ENCODE measurements at places on chromosomes 5 and 9.

GRCh38 chr5:2298781-2299180 lies 416.1 kb upstream of the IRX4 start:
- no peak for DNase-seq

DNA sequence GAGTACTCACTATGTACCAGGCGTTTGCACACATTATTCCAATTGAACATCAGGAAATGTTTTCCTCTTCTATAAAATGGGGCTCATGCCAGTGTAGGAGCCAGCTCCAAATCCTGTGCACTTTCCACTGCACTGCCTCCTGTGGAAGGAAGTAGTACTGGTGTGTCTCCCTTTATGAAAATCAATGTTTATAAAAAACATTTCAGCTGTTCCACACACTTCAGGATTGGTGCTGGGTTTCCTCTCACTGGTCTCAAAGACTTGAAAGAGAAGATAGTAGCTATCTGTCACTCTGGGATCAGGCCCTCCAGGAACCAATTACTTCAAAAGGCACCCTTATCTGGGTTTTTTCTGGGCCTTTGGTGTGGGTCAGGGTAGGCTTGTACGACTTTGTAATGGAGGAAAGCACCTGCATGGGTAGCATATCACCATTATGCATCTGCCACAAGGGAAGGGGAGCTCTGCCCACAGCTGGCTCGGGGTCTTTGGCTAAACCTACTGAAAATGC lies 32.5 kb downstream of the RAB14 start:
- no peak for DNase-seq

GRCh38 chr5:38424148-38425060 lies 132.0 kb downstream of the LIFR start:
- DNase-seq: no peak

DNA sequence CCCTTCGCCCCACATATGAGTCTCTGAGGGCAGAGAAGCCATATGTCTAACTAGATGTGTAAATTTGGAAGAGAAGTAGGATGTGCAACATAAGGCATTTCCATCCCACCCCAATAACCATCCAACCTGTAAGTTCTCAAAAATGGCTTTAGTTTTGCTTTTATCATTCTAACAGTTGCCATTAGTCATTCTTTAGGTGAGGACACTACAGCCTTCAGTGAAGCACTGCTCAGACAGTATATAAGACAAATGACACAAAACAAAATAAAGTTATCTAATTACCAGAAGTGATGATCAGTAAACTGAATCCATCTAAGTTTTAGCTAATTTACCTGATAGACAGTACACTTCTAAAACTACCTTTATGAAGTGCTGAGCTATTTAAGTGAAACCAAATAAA lies 23.9 kb downstream of the MLLT3 start:
- DNase-seq: no peak

GRCh38 chr5:65263321-65263720 lies 218.4 kb downstream of the ADAMTS6 start:
- DNase-seq: no peak

- DNase-seq: no peak
Observed at GRCh38 chr5:43967165-43967564, 364.2 kb downstream of the NNT start.

GRCh38 chr5:10678244-10678643 lies 82.8 kb downstream of the DAP start:
- DNase-seq: no peak

DNA sequence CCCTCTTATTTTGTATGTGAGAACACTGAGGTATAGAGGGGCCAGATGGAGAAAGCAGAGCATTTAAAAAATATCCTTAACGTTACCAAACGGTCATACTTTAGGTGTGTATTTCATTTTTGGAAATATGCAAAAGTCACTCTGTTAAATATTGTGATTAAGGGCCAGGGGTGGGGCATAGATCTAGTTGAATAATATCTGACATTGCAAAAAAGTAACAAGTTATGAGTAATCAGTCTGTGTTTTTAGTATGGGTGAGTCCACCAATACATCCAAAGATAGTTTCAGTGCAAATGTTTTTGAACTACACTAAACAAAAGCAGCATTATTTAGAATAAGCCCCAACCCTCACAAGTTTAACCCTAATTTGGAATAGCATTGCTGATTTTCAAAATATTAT lies 45.3 kb upstream of the CCDC112 start:
- DNase-seq: no peak

DNA sequence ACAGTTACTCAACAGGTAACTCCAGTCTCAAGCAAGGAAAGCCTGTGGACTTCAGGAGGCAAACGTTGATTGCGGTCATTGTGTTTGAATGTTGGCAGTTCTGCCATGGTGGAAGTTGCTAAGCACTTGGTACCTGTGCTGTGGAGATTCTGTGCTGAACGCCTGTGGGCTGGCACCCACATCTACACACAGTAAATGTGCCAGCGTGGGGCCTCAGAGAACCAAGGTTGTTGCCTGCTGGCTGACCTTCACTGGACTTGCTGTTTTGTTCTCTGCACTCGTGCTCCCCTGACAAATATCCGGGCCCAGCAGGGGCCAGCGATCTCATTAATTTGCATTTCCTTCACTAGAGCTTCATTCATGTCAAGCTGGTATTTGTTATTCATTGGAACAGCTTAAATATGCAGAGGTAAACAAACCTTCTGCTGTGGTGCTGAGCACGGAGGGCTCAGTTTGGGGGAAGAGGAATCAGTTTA lies 141.8 kb downstream of the PRKACG start:
- DNase-seq: peak; percentile 73

DNA sequence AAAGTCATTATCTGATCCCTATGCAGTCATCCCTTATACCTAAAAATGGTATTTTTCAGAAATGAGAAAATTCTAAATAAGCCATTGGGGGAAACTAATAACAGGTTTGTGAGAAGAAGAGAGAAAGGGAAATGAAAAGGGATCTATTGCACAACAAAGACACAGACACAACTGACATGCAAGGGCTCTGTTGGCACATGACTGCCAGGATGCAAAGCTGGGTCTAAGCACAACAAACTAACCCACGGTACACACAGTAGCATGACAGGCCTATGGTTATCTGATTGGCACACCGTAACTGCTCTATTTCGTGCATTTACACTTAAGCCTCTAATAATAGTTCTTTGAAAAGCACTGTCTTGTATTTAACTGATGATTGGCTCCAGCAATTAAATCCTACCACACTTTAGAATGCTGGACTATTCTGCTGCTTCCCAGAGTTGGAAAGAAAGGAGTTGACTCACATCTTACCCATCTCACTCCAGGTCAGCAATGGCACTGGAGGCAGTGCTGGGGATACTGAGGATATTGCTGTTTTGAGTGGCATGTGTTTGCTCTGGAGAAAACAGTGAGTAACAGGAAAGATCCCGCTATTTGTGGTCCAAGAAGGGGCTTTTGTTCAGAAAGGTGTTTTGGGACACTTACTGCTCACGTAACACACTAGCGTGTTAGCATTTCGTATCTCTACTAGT lies 328.3 kb downstream of the GLIS3 start:
- DNase-seq: no peak

DNA sequence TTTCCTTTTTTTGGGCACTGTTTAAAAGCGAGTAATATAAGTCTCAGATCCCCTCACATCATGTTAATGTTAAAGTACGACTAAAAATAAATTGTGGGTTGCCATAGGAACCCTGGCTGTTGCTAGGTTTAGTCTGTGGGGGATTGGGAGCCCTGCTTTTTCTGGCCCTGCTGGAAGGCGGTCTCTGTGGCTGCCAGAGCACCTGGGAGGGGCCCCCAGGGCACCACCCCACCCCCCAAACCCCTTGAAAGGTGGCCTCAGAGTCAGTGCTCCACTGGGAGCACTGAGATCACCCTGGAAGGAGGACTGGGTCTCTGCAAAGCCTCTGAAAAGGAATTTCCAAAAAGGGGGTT lies 66.2 kb upstream of the NEURL1B start:
- no peak for DNase-seq

GRCh38 chr5:121189342-121190305 lies 662.1 kb upstream of the FTMT start:
- no peak for DNase-seq

GRCh38 chr9:120875643-120875953 lies 1.4 kb downstream of the PHF19 start:
- DNase-seq: no peak

DNA sequence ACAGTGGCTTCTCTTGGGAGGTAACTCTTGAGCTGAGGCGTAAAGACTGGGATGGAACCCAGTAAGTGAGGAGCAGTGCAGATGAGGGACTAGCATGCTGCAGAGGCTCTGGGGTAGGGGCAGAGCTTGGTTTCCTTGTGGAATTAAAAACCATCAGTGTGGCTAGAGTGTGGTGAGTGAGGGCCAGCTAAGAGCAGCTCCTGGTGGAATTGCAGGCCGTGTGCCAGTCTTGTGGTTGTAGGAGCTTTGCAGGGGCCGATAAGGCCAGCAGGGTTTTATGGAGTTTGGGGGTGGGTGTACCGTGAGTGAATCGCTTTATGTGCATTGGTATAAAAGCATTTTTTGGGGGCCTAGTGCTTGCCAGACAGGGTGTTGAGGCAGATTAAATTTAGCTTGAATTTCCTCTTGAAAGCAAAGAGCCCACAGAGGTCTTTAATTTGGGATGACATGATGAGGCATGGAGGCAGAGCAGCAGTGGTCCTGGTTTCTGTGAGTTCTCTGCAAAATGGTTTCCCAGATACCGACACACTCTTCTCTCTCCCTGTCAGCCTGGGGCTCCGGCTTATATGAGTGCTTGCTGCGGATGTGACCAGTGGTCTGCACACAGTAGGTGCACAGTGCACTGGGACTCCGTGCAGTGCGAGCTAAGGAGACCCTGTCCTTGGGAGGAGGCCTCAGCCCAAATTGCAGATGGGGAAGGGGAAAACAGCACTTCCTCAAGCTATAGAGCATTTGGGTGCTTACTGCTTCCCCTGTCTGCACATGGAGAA lies 176.4 kb upstream of the PITX1 start:
- no peak for DNase-seq

DNA sequence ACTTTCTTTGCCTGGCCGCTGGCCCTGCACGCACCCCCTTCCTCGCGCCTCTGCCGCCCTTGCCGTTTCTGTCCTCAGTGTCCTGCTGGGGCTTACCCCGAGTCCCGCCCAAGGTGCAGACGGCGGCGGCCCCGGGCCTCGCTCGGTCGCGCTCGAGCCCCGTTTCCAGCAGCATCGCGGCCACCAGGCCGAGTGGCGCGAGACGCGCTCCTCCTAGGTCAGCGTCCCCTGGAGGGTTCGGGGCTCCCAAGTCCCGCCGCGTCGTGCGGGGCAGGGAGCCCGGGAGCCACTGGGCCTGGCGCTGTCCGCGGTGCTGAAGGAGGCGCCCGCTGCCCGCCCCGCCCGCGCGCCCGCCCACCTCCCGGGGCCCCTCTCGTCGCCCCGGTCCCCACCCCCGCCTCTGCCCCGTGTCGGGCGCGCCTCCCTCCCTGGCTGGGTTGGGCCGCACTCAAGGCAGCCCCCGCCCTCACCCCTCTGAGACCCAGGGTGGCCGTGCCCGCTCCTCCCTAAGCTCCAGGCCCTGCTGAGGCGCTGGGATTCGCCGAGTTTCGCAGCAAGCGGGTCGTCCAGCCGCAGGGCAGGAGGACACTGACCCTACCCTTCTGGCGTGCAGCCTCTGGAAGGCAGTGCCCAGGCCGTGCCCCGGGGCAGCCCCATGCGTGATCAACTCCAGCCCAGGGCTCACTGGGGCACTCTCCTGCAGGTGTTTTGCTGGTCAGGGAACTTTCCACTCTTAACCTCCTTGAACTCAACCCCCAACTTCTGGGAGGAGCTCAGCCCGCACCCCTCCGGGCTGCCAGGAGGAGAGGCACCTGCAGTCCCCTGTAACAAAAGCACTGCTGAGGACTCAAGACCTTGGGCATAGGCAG lies at the start of gene LHX3:
Gene LHX3, minus strand, starts transcription at position 291 of the 869 bp plus-strand sequence. Its CDS starts 116 bp downstream, at position 175.
- DNase-seq: peak; percentile 67

- no peak for DNase-seq
Observed at GRCh38 chr5:149062371-149063016, 368 bp downstream of the SH3TC2 start.

DNA sequence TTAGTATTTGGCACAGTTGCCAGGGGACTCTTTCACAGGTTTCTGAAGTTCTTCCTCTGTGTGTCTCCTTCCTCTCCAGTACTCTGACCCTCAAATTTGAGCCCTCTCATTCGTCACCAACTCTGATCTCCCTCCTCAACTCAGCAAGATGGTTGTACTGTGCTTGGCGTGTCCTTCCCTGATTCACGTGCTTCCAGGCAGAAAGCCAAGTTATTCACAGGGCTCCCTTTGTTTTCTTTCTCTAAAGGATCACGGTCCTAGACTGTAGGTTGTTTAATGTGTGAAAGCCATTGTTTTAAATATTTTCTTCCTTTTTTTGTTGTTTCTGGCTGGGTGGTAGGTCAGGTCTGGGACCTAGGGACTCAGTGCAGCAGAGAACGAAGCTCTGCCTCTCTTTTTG lies 142.9 kb downstream of the DMAC1 start:
- no peak for DNase-seq

DNA sequence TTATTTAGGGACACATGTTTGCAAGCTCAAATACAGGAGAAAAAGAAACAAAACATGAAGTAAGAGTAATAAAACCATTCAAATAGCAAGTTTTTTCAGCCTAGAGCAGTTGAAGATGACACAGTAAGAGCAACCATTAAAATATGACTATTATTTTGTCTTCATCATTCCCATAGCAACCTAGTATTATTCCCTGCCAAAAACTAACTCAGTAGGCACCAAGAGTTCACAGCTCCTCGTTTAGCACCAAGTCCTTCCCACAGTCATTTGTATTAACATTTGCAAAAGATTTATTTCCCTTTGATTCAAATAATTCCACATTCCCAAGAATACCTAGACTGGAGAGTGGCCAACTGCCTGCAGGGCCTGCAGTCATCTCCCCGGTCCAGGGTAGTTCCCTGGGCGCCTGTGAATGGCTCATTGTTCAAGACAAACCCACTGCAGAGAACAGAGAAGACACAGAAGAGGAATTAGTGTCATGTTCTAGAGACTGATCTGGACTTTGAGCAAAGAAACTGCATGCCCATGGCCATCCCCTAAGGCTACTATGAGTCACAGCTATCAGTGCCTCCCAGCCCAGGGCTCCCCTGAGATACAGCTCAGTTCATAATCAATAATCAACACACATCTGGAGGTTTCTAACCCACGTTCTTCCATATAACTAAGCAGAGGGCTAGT lies 139.1 kb upstream of the MAP3K1 start:
- DNase-seq: no peak

DNA sequence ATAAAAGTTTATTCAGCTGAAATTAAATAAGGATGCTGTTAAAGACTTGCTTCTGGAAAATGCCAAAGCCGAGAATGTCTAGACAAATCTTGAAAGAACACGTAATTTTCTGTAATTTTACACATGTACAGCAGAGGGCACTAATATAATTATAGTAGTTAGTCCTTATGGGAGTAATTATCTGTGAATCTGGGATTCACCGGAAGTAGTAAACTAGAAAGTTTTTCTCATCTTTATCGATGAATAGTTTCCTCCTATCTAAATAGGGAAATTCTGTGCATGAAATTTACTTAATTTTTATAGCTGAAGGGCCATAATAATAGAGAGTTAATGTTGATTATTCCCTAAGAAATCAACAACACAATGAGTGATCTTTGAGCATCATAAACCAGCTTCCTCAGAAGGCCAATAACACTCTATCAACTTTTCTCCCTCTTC lies 18.4 kb upstream of the CNTLN start:
- no peak for DNase-seq

GRCh38 chr9:114460513-114461199 lies 44.6 kb downstream of the WHRN start:
- no peak for DNase-seq

- peak; percentile 95 for DNase-seq
Observed at GRCh38 chr5:69334793-69335268, 2.2 kb upstream of the CCDC125 start.

All from Right ventricle myocardium inferior (tissue), 1 donor.